ENCODE measurements at places on chromosomes 4 and X. TPM values are rescaled to one million over a fixed set of nuclear protein-coding genes. Genes with fewer than 3 reads are reported as not detected.

TRIM61 gene
- polyA plus RNA-seq: not detected

YY2 gene
- 1.0 TPM for polyA plus RNA-seq

TAF9B gene
- 23.1 TPM for polyA plus RNA-seq

SORBS2 gene
- polyA plus RNA-seq: 23.2 TPM

RHOH gene
- polyA plus RNA-seq: 1.8 TPM

ZNF141 gene
- polyA plus RNA-seq: 18.5 TPM

FGFBP2 gene
- polyA plus RNA-seq: 0.37 TPM

DCK gene
- 16.9 TPM for polyA plus RNA-seq

STS gene
- polyA plus RNA-seq: 0.44 TPM

TEC gene
- polyA plus RNA-seq: 1.9 TPM

ADGRL3 gene
- 9.7 TPM for polyA plus RNA-seq

CSN1S1 gene
- 0.21 TPM for polyA plus RNA-seq

CFAP47 gene
- not detected for polyA plus RNA-seq

RNF128 gene
- polyA plus RNA-seq: 1.2 TPM

C4orf17 gene
- not detected for polyA plus RNA-seq

PNMA6F gene
- polyA plus RNA-seq: 0.06 TPM

SGMS2 gene
- polyA plus RNA-seq: 1.1 TPM

NEXMIF gene
- polyA plus RNA-seq: 0.09 TPM

SPIN2A gene
- 3.5 TPM for polyA plus RNA-seq

PDZD4 gene
- polyA plus RNA-seq: 30.5 TPM

ETDA gene
- not detected for polyA plus RNA-seq

SHROOM4 gene
- polyA plus RNA-seq: 1.4 TPM

DAPP1 gene
- polyA plus RNA-seq: not detected

ARMCX4 gene
- polyA plus RNA-seq: 9.3 TPM

ZCCHC12 gene
- polyA plus RNA-seq: 0.70 TPM

MAGEC2 gene
- not detected for polyA plus RNA-seq

CCNB3 gene
- polyA plus RNA-seq: 0.12 TPM

BBS12 gene
- polyA plus RNA-seq: 2.3 TPM

PCSK1N gene
- 12.8 TPM for polyA plus RNA-seq

ANKRD37 gene
- polyA plus RNA-seq: 4.9 TPM

GNRHR gene
- polyA plus RNA-seq: not detected

GPR78 gene
- 0.82 TPM for polyA plus RNA-seq

ACSL1 gene
- 4.7 TPM for polyA plus RNA-seq

CT45A3 gene
- not detected for polyA plus RNA-seq

ASB9 gene
- polyA plus RNA-seq: not detected

AADAT gene
- 6.2 TPM for polyA plus RNA-seq

MAOA gene
- polyA plus RNA-seq: 1.7 TPM

TLR1 gene
- not detected for polyA plus RNA-seq

MTHFD2L gene
- polyA plus RNA-seq: 35.7 TPM

PDLIM5 gene
- 49.1 TPM for polyA plus RNA-seq

AREG gene
- 0.45 TPM for polyA plus RNA-seq

AKAP14 gene
- 5.7 TPM for polyA plus RNA-seq

NKX3-2 gene
- not detected for polyA plus RNA-seq

ERAS gene
- polyA plus RNA-seq: 1.7 TPM

CDKL5 gene
- polyA plus RNA-seq: 7.5 TPM

STPG2 gene
- polyA plus RNA-seq: 0.14 TPM

MAGED4B gene
- 145 TPM for polyA plus RNA-seq

ENPP6 gene
- polyA plus RNA-seq: 0.05 TPM

TMEM31 gene
- polyA plus RNA-seq: 0.60 TPM

CASK gene
- polyA plus RNA-seq: 14.2 TPM

SSX1 gene
- not detected for polyA plus RNA-seq

Measured in GM23338 (cell line).